Heart left ventricle (tissue), 16 donors: ENCODE measurements at places on chromosomes 11 and 22. TPM values are rescaled to one million over a fixed set of nuclear protein-coding genes. Genes with fewer than 3 reads are reported as not detected.

OR1S2 gene
- polyA plus RNA-seq, result not detected

NRIP3 gene
- 0.26 TPM for polyA plus RNA-seq

BBS1 gene
- polyA plus RNA-seq, result 11.9 TPM

TRIM48 gene
- polyA plus RNA-seq, result not detected

DNA sequence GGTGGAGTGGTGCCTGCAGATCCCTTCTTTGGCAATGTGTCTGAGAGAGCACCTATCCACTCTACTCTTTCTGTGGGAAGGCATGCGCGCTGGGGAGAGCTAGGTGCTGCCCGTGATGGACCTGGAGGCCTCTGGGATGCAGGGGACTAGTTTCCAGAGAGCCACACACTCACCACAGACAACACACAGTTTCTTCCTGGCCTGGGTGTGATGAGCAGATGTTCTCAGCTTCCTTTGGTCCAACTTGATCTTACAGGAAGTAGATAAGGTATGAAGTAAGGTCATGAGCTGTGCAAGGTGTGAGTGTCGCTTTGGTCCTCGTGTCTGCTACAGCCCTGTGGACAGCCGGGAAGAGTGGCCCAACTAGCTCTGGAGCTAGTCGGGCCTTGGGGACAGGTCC is 27.3 kb upstream of the SUSD2 start:
- DNase-seq, result no peak

- DNase-seq, result no peak
Measured at GRCh38 chr11:58498464-58498863, 9.4 kb downstream of the OR5B21 start.

DNA sequence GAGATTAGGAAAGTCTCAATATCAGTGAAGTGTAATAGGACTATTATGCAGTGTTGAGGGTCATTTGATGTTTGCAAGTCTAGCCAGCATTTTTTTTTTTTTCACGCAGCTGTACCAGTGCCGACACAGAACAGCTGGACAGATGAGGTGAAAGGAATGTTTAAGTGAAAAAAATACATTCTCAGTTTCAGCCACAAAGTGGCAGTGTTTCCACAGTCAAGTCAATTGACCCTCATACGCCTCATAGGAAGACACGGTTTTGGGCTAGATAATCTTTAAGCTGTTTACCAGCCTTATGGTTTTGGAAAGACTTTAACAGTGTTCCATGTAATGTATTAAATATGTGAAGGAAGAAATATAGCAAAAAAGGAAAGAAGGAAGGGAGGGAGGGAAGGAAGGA is 349.9 kb upstream of the ANO3 start:
- DNase-seq, result no peak

GRCh38 chr22:21841422-21841821 is 26.0 kb downstream of the MAPK1 start:
- no peak for DNase-seq

- no peak for DNase-seq
Measured at GRCh38 chr11:125772834-125773505, 5.7 kb downstream of the PATE2 start.

DNA sequence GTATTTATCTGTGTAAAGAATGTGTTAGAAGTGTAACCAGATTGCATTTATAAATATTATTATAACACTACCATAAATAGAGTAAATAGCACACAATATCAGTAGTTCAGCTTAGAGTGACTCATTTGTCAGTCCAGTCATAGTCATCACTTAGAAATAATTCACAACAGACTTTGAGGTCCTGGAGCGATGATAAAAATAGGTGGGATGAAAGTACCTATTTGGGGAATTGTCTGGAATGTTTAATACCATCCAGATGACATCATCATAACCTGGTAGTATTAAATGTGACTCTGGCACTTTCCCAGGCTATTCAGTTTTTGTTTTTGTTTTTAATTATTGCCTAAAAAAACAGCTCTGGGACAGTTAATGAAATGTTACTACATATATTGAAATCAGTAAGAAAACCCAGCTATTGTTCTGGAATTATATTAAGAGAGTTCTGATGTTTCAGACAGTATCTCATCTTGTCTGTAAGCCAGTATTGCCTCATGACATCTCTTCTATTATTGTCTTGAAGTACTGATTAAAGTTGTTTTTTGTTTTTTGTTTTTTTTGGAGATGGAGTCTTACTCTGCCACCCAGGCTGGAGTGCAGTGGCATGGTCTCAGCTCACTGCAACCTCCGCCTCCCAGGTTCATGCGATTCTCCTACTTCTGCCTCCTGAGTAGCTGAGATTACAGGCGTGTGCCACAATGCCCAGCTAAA is 74.8 kb downstream of the SIK2 start:
- no peak for DNase-seq

- no peak for DNase-seq
Measured at GRCh38 chr11:58674609-58675008, 52.1 kb downstream of the CNTF start.

GRCh38 chr11:71499125-71499524 is 27.9 kb upstream of the KRTAP5-7 start:
- DNase-seq, result no peak

DNA sequence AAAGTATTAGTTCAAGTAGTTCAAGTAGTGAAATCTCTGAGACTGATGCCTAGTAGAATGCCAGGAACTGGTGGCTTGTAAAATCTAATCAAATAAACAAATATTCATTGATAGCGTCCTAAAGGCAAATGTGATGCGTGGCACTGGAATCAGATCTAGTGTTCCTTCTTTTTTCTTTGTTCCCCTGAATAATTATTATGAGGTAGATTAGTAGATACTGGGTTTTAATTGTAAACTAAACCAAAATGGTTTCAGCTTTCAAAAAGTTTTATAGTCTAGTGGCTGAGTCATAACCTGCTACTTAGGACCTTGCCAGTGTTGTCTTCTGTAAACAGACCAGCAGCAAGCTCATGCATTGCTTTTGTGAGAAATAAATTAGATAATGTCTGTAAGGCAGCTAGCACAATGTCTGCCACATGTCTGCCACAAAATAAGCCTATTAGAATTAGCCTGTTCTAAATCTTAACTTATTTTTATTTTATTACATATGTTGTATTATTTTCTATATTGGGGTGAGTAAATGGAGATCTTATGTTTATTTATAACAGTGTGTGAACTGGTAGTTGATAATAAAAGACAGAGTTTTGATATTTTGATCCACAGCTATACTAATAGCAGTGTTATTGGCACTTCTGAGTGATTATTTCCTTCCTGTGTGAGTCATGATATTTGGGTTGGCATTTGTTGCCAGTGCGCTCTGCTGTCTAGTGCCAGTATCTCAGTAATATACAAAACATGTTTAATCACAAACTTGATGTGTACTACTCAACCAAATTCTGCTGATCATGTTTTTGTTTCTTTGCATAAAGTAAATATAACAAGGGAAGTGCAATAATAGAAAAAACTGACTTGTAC is 135.7 kb downstream of the TMEM135 start:
- DNase-seq, result no peak

- no peak for DNase-seq
Measured at GRCh38 chr22:48837341-48837935, 990.2 kb downstream of the BRD1 start.

- no peak for DNase-seq
Measured at GRCh38 chr11:34466802-34467488, 28.2 kb downstream of the CAT start.

GRCh38 chr11:33467966-33468365 is 210.8 kb downstream of the HIPK3 start:
- no peak for DNase-seq

GRCh38 chr11:15610881-15611280 is 496.2 kb downstream of the INSC start:
- no peak for DNase-seq

DNA sequence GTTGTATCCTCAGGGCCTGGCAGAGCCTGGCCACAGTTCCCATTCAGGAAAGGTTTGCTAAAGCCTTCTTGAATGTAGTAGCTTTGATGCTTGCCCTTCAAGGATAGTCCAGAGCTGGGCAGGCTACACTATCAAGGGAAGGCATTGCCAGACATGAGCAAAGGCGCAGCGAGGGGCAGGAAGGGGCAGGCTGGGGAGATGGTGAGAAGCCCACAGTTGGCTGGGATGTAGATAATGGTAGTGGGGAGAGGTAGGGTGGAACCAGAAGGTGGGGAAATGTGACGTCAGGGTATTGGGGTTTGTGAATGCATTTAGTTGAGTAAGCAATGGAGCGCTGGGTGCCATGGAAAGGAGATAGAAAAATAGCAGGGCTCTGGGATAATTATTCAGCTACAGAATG is 28.6 kb downstream of the LRRC32 start:
- no peak for DNase-seq

- DNase-seq, result no peak
Measured at GRCh38 chr11:69355959-69356702, 62.2 kb downstream of the MYEOV start.

GRCh38 chr11:111355101-111355500 is 24.0 kb downstream of the POU2AF1 start:
- no peak for DNase-seq

DNA sequence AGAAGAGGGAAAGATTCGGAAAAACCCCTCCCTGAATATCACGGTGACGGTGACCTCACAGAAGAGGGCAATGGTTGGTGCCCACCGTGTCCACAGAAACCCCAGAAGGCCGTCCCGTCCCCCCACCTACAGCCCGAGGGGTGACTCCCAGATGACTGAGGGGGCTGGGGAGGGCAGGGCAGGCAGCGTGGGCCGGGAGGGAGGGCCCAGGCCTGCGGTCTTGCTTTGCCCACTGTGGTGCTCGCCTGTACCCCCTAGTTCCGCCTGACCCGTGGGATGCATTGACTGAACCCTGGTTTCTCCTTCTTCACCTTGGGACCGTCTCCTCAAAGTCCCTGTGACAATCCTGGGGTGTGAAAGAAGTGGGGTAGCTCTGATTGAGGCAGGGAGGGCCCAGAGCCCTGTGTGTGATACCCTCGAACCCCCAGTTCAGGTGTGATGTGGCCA is 526.7 kb downstream of the BRD1 start:
- peak; percentile 29 for DNase-seq
